ENCODE measurements at places on chromosomes 3 and 15.

DNA sequence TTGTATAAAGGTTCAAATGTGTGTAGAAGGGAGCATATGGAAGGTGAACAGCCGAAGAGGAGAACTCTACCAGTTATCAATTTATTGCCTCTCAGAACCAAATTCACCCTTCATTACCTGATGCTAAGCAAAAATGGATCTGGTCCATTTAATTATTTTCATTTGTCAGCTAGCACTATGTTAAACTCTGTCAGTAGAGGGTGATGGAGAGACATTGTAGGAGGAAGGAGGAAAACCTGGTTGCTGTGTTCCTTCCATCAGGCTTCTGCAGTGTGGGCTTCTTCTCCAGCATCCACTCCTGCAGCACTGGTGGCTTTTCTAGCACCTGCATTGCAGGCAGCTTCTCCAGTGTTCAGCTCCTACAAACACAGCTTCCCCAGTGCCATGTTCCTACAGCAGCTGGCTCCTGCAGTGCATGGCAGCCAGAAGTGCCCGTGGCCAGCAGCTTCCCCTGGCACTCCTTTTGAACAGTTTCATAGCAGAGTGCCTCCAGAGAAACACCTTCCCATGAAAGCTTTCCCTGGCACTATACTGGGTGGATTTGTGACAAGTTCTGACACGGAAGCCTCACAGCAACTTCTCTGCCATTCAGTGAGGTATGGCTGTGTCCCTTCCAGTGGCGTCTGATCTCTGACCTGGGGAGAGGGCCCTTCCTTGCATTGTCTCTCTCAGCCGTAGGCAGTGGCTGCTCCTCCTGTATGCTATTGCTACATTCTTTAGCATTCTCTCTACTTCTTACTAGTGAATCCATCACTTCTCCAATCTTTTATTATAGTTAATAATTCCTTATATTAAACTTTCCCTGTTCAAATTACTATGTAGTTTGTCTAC lies 14.6 kb upstream of the IL17RD start:
- peak; percentile 35 for DNase-seq

DNA sequence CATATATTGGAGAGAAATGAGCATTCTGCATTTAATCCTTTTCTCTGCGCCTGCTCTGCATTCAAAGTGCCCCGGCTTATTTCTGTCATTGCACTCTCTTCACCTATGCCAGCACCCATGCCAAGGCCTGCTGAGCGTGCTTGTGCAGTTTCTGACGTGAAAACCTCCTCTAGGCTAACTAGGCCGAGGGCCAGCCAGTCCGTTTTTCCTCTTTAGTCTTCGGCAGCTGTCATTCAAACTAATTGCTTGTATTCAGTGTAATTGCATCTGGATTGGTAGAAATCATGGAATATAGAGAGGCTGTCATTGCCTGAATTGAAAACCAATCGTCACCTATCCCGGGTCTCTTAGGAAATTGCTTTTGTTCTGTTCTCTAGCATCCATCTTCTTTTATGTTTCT lies 94.0 kb downstream of the ARPP21 start:
- DNase-seq, result no peak

DNA sequence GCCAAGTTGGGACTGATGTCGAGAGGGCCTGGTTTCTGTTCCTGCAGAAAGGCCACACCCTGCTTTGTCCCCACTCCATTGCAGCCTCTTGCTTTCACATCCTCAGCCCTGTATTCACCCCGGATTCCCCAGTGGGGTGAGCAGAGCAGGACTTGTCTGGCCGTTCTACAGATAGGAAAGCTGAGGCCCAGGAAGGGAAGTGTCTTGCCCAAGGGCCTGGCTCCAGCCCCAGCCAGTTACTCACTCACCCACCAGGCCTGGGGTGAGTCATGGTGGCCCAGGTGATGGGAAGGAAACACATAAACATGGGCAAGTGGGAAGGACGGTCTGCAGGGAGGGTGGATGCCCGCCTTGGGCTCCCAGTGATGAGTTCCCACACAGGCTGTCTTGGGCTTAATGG lies 6.1 kb upstream of the DUSP7 start:
- DNase-seq, result no peak

DNA sequence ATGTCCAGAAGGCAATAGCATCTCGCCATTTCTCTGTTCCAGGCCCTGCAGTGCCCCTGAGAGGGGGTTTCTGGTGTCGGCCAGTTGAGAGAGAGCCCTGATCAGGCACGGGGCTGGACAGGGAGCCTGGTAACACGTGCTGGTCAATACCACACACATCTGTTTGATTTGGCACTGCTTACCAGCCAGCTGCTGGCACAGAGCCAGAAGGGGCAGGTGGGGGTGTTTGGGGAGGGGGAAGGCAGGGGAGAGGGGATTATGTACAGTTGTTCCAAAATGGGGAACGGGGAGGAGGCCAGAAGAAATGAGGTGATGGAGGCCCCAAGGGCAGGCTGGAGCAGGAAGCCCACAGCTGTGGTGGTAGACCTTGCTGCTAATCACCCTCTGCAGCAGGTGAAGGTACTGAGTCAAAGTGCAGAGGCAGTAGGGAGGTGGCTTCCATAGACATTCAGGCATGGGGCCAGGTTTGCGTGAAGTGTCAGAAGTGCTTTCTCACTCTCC lies 153.5 kb upstream of the LPP start:
- DNase-seq, result peak; percentile 66

All from NCI-H82 (cell line).